ENCODE measurements at places on chromosomes 1 and 21.
A peak's percentile ranks its signal among the peaks of the same experiment; 100 is the strongest.

- peak; percentile 49 for DNase-seq
Measured at GRCh38 chr1:77416692-77417450, 135.1 kb downstream of the AK5 start.

DNA sequence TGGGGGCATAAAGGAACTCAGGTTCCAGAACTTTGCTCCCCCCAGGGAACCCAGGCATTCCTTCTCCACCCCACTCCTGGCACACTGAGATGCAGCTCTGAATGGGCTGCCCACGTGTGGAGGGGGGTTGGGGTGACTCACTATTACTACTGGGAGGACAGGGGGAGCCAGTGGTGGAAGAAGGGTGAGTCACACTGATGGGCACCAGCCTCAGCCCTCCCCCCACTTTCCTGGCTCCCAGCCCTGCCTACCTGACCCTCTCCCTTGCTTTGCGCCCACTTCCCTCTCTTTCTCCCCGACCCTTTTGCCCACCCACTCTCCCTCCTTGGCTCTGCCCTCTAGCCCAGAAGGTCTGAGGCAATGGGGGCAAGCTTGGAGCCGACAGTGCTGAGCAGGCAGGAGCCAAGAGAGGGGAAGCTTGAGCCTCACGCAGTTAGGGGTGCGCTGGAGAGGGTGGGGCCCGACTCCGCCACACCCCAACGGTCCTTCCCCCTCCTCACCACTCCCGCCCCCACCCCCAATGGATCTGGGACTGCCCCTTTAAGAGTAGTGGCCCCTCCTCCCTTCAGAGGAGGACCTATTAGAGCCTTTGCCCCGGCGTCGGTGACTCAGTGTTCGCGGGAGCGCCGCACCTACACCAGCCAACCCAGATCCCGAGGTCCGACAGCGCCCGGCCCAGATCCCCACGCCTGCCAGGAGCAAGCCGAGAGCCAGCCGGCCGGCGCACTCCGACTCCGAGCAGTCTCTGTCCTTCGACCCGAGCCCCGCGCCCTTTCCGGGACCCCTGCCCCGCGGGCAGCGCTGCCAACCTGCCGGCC, at the start of gene LMNA:
Gene LMNA (plus strand): TSS at position 611 of the 818 bp plus-strand sequence. CDS start 208 bp downstream, outside the sequence.
- peak; percentile 97 for DNase-seq

DNA sequence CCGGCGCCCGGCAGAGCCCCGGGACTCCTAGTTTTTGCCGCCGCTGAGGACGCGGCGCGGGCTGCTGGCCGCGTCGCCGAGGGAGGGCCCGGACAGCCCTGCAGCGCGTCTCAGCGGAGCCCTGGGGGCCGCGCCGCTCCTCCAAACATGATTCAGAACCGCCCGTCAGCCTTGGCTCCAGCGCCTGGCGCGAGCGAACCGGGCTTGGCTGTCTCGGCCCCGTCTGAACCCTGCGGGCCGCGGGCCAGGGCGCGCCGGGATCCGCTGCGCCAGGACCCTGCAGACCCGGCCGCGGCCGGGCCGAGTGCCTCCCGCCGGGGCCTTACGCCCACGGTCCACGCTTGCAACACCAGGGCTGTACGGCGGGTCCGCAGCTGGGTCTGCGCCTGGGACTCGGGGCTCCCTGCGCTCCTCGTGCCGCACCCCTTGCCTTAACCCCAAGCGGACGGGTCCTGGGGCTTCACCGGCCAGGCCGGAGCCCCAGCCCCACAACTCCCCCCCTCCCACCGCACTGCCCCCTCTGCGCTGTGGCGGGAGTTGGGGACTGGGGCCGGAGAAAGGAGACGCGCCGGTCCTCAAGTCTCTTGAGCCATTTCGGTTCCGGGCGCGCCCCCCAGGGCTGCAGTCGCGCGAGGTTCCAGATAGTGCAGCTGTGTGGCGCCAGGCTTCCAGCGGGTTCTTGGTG, 48.4 kb upstream of the CD34 start:
- DNase-seq = peak; percentile 69

DNA sequence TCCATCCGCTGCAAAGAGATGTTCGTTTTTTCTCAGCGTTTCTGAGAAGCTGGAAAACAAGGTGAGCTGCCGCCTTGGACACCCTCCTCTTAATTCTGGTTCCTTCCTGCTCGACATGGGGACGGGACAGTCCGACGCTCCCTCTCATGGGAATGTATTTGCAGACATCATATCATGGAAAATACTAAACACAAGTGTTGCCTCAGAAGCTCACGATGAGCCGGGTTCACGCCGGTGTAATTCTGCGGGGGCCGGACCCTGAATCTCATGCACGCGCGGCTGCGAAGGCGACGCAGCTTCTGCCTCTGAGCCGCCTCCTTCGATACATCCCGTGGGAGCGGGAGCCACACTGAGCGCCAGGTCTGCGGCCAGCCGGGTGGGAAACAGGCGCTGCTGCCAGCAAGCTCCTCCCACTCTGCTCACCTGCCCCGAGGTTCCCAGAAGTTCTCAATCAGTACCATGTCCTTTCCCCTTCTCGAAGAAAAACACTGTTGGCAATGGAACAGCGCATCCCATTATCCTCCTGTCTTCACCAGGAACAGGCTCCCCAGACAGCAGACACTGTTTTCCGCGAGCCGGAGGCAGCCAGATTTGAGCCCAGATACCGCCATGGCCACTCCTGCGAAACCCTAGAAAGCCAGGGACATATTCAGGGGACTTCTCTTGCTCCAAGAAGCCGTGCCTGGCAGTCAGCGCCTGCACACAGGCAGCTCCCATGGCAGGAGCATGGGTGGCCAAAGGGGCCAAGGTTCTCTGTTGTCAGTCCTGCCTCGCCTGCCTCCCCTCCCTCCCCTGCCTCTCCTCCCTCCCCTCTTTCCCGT, 98.0 kb downstream of the WDR4 start:
- no peak for DNase-seq

DNA sequence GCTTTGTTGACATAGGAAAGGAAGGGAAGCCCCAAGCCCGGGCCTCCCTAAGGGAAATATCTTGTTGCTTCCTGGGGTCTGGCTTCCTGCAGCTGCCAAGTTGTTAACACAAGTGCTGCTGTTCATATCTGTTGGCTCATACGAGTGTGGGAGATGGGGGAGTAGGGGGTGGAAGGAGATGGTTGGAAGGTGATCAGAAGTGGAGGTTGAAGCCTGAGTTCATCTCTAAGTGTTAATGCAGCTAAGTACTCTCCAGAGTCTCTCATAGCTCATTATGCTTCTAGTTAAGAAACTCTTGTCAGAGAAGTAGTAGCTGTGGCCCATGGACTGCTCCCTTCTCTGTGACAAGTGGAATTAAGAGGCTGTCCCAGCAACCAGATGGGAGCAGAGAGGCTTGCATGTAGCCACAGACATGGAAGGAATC, 319.2 kb upstream of the SPAG17 start:
- no peak for DNase-seq

DNA sequence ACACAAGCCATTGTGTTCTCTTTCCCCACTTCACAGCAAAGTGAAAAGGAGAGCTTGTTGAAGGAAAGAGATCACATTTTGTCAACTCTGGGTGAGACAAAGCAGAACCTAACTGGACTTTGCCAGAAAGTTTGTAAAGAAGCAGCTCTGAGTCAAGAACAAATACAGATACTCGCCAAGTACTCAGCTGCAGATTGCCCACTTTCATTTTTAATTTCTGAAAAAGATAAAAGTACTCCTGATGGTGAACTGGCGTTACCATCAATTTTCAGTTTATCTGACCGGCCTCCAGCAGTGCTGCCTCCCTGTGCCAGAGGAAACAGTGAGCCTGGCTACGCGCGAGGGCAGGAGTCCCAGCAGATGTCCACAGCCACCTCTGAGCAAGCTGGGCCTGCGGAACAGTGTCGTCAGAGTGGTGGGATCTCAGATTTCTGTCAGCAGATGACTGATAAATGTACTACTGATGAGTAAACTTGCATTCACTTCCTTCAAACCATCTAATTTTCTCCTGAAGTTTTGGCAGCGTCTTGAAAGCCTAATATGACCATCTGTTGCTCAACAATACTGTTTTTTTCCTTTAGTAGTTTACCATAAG, 43.7 kb downstream of the BACH1 start:
- DNase-seq = peak; percentile 100

GRCh38 chr21:45991606-45992300, 10.2 kb downstream of the COL6A1 start:
- DNase-seq = no peak

- no peak for DNase-seq
Measured at GRCh38 chr1:183000167-183000962, 22.9 kb upstream of the LAMC1 start.

GRCh38 chr21:46032100-46032499, 50.5 kb downstream of the COL6A1 start:
- DNase-seq = no peak

- peak; percentile 1 for DNase-seq
Measured at GRCh38 chr1:190168116-190168892, 309.4 kb downstream of the BRINP3 start.

GRCh38 chr1:43441894-43442637, 11.7 kb downstream of the HYI start:
- DNase-seq = no peak

DNA sequence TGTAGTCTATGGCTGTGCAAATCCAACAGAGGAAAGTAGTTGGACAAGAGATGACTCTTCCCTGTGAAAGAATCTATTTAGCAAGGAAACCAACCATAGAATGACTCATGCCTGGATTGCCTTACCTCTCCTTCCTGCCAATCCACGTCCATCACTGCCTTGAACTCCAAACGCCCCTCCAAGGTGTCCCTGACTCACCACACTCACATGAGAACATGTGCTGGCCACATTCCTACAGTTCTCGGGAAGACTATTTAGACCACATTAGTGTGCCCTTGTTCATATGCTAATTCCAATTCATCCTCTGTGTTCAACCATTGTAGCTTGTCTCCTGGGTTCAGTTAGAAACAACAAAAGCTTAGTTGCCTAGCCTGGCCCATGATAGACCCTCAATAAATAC, 157.3 kb downstream of the SLC30A10 start:
- DNase-seq = peak; percentile 99

DNA sequence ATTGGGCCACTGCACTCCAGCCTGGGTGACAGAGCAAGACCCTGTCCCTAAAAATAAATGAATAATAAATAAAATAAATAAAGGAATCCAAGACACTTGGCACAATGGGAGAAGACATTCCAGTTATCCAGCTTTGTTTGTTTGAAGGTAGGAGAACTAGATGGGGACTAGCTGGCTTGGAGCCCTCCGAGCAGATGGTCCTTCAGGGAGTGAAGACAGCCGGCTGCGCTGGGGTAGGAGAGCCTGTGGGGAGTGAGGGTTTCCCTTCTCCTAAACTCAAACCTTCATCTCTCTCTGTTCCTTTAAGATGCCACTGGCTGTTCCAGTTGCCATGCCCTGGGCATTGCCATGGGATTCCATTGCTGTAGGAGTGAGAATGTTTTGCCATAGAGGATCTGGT, 120.6 kb downstream of the NAV1 start:
- no peak for DNase-seq

DNA sequence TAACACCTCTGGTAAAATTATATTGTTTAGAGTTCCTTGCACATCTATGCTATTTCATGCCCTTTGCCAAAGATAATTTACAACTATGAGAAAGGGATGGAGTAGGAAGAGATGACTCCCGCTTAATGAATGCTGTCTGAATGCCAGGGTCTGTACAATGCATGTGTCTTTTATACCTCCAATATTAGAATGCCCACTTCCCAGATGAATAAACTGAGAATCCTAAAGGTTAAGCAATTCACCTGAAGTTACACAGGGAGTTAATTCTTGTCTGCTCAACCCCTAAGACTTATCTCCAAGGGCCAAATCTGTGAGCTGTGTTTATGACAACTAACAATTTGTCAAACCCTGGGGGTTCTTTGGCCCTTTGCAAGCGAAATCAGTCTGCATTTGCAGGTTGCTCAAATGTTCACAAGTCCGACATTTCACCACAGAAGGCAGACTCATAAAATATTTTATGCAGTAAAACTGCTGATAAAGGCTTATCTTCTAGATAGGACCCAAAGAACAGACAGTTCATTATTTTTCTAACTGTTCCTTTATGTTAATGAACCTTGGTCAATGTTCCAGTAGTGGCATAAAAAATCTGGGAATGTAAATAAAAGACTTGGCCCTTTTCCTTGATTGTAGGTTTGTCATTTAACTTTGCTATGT, 50.2 kb upstream of the ATP1A1 start:
- DNase-seq = no peak

DNA sequence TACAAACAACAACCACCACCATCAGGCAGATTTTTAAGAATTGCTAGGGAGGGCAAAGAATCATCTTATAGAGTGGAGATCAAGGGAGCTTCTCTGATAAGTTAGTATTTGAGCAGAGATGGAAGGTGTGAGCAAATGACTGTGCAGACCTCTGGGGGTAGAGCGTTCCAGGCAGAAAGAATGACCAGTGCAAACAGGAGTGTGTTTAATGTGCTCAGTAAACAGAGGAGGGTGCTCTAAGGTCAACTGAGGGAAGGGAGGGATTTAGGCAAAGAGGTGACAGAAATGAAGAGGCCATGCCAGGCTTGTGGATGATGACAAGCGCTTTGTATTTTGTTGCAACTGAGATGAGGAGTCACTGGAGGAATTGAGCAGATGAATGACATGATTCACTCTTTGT, 172.5 kb upstream of the GJB5 start:
- DNase-seq = no peak

DNA sequence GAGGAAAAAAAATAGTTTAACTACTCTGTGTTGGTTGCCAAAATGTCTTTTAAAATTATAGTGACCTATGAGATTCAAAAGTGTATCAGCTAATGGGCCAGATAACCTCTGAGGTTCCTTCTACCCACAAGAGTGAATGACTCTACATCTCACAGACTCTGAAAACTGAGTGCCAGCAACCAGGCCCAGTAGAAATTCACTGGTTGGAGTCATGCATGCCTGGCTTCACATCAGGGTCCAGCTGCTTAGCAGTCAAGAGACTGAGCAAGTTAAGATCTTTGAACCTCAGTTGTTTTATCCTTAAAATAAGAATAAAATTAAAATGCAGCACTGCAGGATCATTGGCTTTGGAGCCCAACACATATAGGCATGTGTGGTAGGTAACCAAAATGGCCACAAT, 342.6 kb upstream of the NFIA start:
- DNase-seq = no peak

- DNase-seq = no peak
Measured at GRCh38 chr1:22705586-22705985, 5.1 kb upstream of the EPHB2 start.

DNA sequence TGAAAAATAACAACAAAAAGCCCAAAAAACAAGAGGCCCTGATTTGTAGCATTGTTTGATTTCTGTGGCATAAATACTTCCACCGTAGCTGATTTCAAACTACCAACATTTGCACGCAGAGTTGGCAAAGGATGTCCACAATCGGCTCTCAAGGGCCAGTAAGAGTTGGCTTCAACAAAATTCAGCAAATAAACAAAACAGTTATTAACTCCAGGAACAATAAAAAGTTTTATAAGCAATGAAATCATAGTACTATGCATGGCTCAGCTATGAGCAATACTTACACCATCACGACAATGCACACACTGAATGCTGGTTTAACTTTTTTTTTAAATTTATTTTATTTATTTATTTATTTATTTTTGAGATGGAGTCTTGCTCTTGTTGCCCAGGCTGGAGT, 8.7 kb upstream of the COX20 start:
- no peak for DNase-seq

DNA sequence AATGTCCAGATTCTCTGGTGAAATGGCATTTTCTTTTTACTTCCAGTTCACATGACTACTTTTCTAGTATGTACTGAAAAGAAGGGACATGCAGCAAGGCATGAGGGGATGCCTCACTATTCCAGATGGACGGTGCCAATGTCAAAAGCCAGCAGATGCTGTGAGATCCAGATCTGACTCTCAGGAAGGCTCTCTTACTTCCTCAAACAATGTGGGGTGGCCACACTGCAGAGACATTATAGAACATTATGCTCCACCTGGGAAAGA, 17.7 kb downstream of the CRYZ start:
- DNase-seq = no peak

GRCh38 chr1:174999936-175000696, at the start of gene CACYBP:
TSS of gene CACYBP (plus strand) at chr1:174999947. CDS start at chr1:175000181, 234 bp downstream.
- peak; percentile 30 for DNase-seq
